IPS-NIHi11 (cell line): ENCODE measurements at places on chromosomes 16 and 17.
A peak's percentile ranks its signal among the peaks of the same experiment; 100 is the strongest.

DNA sequence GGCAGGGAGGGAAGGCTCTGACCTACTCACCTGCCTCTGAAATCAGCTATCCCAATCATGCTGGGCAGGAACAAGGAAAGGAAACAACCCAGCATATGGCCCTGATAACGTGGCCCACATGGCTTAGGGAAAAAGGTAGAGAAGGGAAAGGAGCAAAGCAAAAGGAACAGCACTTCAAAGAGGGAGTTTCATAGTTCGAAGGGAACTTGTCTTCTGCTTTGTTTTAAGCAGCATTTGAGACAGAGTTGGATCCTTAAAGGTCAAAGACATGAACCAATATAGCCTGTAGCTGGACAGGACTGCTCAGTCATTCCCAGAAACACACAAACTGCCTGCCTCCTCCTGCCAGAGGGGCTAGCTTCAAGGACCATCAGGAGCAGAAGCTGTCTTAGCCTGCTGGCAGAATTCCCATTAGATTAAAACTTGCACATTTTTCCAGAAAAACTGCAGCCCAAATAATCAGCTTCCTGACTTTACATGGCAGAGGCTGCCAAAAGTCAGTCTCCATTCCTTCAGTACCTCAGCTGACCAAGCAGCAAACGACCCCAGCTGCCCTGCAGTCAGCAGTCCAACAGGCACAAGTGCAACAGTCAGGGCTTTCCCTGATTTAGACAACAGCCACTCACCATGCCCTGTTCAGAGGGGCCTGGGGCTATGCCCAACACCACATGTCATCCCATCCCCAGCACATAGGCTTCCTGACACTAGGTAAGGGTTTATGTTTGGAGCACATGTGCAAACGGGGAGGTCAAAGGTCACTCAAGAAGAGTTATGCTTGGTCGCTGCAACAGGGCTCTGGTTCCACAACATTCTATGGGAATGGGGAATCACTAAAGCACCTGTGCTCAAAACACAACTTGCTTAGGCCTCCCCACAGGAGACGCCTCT is 32.5 kb downstream of the RANBP10 start:
- DNase-seq: no peak

- DNase-seq: peak; percentile 87
Measured at GRCh38 chr17:39239640-39240314, 14.0 kb upstream of the STAC2 start.

DNA sequence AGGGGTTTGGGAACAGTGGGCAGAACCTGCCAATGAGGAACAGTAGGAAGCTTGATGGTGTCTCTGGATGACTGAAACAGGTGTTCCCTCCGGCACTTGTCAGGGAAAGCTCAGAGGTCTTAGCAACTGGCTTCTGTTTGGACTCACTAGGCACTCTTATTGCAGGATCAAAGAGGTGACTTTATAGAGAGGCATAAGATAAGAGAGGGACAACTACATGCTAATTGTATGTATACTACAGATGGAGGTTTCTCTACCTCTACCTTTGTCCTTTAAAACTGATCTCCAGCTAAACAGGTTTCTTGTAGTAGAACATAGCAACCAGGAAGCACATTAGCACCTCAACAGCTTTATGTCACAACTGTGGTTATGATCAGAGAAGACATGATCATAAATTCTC is 7.6 kb downstream of the CNTD1 start:
- DNase-seq: no peak

DNA sequence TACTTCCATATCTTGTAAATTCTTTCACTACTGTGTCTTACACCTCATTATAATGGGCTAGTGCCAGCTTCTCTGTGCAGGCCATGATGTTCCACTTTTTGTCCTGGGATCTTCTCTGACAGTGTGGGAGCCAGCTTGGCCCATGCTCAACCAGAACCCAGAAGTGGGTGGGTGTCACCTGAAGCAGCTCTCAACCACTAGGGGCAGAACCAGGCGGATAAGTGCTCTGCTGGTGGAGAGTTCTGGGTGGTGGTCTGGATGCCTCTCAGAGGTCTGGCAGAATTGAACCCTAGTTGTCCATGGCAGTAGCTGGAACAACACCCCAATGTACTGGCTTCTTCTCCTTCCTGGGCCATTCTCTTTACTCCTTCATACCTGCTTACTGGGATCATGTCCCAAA is 254.1 kb upstream of the N4BP1 start:
- DNase-seq: peak; percentile 25

DNA sequence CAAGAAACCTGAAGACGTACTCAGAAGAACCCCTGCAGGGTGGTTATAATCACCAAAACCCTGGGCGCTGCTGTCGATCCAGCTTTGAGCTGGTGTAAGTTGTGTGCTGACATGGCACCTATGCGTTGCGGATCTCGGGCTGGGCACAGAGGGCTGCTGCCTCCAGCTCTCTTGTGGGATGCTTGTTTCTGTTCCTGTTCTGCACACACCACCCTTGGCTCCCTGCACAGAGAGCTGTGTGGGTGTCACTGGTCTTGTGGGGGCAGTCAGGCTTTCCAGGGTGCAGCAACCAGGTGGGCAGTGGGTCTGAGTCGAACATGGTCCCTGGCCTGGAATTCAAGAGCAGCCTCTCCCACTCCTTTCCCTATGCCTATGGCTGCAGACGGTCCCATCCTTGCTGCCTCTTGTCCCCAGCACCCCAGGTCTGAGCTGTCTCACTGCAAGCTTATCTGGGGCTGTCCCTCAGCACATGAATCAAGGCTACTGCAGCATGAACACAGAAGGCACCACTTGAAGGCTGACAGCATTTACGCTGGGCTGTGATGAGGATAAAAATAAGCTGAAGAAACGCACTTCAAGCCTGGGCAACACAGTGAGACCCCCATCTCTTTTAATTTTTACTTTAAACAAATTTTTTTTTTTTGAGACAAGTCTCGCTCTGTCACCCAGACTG is 20.1 kb downstream of the ZNF276 start:
- DNase-seq: no peak

DNA sequence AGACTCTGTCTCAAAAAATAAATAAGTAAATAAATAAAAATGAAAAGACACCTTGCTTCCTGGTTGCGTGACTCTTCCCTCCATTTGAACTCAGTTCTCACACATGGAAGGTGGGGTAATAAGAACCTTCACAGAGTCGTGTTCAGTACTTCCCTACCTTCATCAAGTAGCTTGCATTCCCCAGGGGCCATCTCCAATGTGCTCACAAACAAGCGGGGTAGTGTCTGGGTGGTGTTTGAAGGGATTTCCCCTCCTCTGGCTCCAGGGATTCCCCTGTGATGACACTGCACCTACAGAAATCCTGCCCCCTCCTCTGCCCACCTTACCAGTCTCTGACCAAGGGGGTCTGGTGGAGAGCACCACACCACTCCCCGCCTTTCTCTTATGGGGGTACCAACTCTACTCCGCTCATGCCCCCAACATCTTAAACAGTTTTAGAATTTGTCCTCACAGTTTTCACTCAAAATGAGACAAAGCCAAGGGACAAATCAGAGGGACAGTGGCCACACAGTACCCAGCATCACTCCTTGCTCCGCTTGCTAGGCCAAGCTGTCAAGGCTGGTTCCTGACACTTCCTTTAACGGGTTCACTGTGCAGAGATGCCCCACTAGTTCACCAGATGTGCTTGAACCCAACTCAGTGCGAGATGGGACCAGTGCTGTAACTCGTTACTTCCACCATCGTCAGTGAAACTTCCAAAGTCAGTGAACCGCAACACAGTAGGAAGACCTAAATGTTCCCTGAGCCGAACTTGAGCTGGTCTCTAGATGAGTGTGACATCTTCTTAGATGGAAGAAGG is 69.1 kb downstream of the COPRS start:
- DNase-seq: no peak

- no peak for DNase-seq
Measured at GRCh38 chr16:24540602-24541210, 1.3 kb downstream of the RBBP6 start.

- no peak for DNase-seq
Measured at GRCh38 chr17:16878606-16879005, 93.3 kb downstream of the TNFRSF13B start.

DNA sequence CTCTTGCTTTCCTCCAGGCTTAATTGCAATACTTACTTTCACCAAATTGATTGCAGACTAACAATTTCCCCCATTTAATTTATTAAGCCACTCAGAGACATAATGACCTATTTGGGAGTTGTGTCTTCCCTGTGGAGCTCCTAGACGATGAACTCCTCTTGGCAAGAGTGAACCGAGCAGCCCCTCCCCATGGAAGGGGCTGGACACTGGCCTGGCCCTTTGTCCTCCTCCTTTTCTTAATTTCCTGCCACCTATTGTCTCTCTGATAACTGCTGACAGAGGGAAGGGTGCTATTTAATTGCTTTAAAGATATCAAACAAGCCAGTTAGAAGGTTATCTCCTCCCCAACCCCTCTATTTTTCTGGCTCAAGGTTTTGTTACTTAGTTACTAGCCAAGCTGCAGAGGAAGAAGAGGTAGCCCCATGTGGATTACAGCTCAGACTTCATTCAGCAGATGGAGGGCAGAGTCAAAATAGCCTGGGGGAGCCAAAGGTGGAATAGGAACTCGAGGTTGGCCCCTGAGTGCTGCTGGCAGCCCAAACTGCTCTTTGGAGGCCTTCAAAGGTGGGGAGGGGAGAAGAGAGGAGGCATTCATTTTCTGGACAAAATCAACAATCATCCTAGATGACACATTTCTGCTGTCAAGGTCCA is 3.7 kb upstream of the SSTR2 start:
- DNase-seq: no peak

- no peak for DNase-seq
Measured at GRCh38 chr16:54240271-54241129, 46.1 kb downstream of the IRX3 start.

GRCh38 chr17:31688701-31689100 is 170.3 kb downstream of the COPRS start:
- no peak for DNase-seq

- DNase-seq: no peak
Measured at GRCh38 chr16:13507530-13507929, 412.4 kb upstream of the ERCC4 start.

GRCh38 chr16:2226245-2226793 is 2.9 kb downstream of the E4F1 start:
- no peak for DNase-seq

- DNase-seq: no peak
Measured at GRCh38 chr16:10090816-10091215, 91.4 kb downstream of the GRIN2A start.

DNA sequence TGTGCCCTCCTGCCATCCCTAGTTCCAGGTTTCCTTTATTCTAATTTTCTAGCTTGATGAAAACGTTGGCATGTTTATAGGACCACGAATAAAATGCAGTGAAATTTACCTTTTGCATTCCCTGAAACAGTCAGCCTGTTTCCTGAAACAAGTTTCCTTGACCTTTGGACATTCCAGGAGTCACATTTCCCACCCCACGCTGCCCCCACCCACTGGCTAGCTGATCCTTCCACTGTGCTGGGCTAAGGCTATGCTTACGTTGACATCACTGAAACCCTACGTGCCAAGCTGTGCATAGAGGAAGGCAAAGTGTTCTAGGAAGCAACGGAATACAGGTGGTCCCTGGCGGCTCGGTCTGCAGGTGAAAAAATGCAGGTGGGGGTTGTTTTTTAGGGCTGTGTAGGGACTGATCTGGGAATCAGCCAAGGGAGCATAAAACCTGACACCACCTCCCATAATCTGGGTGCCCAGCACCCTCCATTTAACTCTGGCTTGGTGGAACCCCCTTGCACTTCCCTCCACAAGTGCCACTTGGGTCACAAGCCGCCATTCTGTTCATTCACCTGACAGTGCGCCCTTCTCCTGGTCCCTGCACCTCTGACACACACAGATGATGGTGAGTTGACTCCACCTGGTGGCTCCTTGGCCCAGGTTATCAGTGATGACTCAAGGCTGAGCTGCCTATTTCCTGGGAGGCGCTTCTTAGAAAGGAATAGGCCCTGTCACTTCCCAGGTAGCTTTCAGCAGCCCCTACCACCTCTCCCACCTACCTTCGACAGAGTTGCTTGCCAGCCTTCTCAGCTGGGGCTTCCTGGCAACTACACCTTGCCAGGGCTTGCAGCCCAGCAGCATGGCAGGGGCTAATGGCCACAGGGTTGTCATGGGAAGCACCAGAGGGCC is 83.7 kb downstream of the N4BP1 start:
- DNase-seq: peak; percentile 72

DNA sequence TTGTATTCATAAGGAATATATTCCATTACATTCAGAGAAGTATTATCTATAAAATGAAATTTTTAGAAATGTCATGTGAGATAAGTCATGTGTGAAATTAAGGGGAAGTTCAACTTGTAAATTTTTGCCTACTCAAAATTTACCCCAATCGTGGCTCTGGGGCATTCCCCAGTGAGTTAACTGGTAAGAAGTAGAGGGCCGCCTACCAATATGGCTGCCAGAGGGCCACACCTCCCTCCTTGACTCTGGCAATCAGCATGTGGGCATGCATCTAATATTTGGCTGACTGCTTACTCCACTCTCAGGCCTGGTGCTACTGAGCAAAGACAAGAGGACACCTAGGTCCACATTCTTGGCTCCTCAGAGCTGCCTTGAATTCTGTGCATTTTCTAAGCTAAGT is 39.7 kb upstream of the CNTNAP4 start:
- DNase-seq: no peak

DNA sequence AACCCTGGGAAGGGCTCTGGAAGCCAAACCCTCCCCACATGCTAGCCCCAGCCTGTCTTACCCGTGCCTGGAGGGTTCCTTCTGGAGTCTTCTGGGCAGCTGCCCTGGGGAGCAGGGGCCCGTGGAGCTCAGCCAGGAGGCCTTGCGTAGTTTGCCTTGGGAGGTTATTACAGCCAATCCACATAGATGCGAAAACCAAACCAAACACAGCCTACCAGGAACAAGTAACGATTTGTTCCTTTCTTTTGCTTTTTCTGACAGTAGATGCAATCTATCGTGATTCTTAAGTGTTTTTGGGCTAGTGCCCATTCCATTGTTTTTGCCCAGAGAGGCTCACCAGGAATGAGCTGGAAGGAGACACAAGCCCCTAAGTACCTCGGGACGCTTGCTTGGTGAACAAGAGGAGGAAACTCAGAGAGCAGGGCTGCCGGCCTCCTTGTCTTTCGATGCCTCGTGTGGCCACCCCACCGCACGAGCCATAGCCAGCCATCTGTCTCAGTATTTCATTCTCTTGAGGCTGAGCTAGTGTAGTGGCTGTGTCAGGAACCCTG is 102.7 kb upstream of the NOL11 start:
- DNase-seq: no peak

- no peak for DNase-seq
Measured at GRCh38 chr16:67707210-67707609, 11.9 kb downstream of the GFOD2 start.

DNA sequence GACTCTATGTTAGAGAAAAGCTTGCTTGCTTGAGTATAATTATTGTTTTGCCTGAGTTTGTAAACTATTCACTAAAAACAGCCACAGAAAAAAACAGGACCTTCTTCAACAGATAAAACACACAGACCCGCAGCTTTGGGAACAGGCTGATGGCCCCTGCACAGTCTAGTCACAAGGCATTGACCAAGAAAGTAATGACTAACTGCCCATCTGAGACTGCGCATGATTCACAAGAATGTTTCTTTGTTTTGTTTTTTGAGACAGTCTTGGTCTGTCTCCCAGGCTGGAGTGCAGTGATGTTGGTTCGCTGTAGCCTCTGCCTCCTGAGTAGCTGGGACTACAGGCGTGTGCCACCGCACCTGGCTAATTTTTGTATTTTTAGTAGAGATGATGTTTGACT is 2.8 kb upstream of the ZKSCAN2 start:
- DNase-seq: no peak
